Activated CD4-positive, alpha-beta memory T cell treated with anti-CD3 and anti-CD28 coated beads for 36 hours (primary cell): ENCODE measurements at places on chromosomes 3 and 15.

DNA sequence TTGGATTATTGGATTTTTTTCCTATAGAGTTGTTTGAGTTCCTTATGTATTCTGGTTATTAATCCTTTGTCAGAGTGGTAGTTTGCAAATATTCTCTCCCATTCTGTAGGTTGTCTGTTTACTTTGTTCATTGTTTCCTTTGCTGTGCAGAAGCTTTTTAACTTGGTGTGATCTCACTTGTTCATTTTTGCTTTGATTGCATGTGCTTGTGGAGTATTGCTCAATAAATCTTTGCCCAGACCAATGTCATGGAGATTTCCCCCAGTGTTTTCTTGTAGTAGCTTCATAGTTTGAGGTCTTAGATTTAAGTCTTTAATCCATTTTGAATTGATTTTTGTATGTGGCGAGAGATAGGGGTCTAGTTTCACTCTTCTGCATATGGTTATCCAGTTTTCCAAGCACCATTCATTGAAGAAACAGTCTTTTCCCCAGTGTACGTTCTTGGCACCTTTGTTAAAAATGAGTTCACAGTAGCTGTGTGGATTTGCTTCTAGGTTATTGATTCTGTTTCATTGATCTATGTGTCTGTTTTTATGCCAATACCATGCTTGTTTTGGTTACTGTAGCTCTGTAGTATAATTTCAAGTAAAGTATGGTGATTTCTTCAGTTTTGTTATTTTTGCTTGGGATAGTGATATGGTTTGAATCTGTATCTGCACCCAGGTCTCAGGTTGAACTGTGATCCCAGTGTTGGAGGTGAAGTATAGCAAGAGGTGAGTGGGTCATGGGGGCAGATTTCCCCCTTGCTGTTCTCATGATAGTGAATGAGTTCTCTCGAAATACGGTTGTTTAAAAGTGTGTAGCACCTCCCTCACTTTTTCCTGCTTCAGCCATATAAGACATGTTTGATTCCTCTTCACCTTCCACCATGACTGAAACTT, 46.1 kb upstream of the TNFSF10 start:
- no peak for DNase-seq

DNA sequence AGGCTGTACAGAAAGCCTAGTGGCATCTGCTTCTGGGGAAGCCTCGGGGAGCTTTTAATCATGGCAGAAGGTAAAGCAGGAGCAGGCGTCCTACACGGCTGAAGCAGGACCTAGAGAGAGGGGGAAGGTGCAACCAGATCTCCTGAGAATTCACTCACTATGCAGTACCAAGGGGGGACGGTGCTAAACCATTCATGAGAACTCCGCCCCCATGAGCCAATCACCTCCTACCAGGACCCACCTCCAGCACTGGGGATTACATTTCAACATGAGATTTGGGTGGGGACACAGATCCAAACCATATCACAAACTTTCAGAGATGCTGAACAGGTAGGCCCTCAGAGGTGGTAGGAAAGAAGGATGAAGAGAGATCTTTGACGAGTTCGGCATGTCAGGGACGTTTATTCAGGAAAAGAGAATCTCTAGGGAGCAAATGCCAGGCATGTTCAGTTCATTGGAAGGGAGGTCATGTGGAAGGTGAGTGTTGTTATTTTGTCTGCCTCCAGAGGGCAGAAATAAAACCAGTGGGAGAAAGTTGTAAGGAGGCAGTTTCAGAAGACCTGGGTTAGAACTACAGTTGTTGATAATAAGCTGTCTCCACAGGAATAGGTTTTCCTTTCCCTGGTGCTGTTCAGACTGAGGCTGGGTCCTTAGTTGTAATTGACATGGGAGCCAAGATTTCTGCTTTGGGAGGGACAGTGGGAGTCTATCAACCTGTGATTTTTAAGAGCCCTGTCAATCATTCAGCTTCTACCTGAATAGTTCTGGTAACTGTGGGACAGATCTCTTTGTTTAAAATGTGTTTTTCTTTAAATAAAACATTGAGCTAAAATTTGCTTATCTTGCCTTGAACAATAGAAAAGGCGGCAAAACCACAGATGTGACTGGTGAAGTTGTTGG, 4.3 kb upstream of the FNDC3B start:
- DNase-seq, result no peak

GRCh38 chr15:61380270-61380669, 151.2 kb upstream of the RORA start:
- no peak for DNase-seq

DNA sequence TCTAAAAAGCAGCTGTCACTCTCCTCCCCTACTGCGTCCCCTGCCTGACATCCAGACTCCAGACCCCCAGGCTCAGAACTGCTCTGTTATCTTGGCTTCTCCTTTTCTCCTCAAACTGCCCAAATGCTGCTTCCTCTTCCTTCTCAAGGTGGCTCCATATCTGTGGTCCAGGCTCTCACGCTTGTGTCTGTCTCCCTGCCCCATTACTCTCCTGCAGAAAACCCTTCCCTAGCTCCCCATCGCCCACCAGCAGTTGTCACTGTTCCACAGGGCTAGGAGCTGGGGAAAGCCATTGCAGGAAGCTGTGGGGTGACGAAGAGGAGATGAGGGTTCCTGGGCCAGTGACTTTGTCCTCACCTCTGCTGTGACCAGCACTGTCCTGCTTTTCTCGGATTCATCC, 30.7 kb upstream of the CGNL1 start:
- DNase-seq, result no peak

GRCh38 chr3:56792193-56792592, 9.6 kb downstream of the ARHGEF3 start:
- DNase-seq, result no peak

DNA sequence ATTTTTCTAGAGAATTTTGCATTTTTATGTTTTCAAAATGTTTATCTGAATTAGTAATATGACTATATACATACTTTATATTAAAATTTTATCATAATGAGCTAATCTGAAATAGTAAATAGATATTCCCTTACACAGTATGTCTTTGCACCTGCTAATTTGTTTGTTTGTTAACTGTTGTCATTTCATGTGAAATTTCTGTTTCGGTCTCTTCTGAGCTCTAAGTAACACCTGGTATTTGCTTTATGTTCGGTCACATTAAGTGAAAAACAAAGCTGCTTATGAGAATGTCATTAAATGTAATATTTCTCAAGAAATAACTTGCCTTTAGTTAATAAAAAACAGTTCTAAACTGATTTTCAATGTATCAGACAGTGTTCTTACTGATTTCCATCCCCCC, 61.1 kb downstream of the FNDC3B start:
- no peak for DNase-seq

GRCh38 chr3:16448639-16449070, 64.8 kb downstream of the RFTN1 start:
- peak; percentile 74 for DNase-seq

DNA sequence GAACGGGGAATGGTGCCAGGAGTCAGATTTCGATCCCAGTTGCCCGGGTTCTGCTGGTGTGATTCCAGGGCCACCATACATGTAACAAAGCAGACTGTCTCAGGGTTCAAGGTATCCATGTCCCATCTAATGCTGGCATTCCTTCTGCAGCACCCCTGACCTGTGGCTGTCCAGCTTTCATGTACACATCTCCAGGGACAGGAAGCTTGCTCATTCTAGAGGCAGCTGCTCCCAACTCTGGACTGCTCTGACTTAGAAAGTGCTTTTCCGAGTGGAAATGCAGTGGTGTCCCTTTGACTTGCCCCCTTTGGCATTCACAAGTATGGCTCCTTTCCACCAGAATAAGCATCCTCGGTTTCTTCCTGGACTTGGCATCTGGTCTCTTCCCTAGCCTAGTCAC, 30.9 kb downstream of the PML start:
- DNase-seq, result no peak

GRCh38 chr3:105719791-105720190, 149.0 kb downstream of the CBLB start:
- no peak for DNase-seq

- DNase-seq, result no peak
Observed at GRCh38 chr3:32282578-32283154, 44.2 kb downstream of the CMTM8 start.

DNA sequence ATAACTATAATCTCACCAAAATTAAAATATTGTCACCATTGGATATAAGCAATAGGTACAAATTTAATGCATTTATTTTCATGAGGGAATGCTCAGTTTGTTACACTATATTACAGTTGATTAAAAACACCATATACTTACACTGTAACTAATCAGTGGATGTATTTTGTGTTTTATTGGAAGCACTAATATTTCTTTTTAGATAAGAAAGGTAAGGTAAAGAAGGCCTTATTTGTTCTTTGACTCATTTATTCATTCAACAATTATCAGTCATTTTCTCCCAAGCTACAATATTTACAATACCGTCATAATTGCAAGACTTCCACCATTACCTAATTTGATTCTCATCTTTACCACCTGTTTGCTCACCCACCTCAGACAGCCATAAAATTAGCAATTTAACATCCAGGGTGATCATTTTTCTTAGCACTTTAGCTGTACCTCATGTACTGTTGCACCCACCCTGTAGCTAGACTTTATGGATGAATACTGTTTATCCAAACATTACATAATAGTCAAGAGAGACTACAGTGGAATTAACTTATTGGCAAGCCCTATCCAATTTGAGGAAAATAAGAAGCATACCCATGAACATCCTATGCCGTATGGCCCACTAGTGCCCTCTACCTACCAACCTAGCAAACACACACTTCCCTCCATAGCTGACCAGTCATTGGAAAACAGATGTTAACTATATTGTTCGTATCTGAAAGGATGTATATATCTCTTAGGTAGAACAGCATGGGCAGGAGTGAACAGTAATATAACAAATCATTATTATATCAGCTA, 229.6 kb downstream of the BBX start:
- no peak for DNase-seq

- no peak for DNase-seq
Observed at GRCh38 chr3:193174140-193174539, 66.9 kb upstream of the PLAAT1 start.
